ENCODE measurements at places on chromosomes 2 and 18. TPM values are rescaled to one million over a fixed set of nuclear protein-coding genes. Genes with fewer than 3 reads are reported as not detected.

The VWC2L gene
- not detected for total RNA-seq

The RUFY4 gene
- not detected for total RNA-seq

The TNS1 gene
- 5.1 TPM for total RNA-seq

The STON1 gene
- 10.1 TPM for total RNA-seq

- no peak overlapping the region for H3K27ac ChIP-seq
- DNase-seq, result no peak
- no peaks in the 10 kb centered on the region for H3K36me3 ChIP-seq
- peaks cover 6% of the 10 kb centered on the region for H3K27me3 ChIP-seq
Observed at GRCh38 chr2:126884861-126885750, 13.6 kb upstream of the TEX51 start.

GRCh38 chr2:232869138-232870017 lies 686 bp upstream of the SNORC start:
- no peak overlapping the region for H3K27ac ChIP-seq
- no peak overlapping the region for H3K4me3 ChIP-seq
- no peaks in the 10 kb centered on the region for H3K36me3 ChIP-seq
- H3K4me1 ChIP-seq, result no peaks in the 10 kb centered on the region
- no peaks in the 10 kb centered on the region for H3K27me3 ChIP-seq

DNA sequence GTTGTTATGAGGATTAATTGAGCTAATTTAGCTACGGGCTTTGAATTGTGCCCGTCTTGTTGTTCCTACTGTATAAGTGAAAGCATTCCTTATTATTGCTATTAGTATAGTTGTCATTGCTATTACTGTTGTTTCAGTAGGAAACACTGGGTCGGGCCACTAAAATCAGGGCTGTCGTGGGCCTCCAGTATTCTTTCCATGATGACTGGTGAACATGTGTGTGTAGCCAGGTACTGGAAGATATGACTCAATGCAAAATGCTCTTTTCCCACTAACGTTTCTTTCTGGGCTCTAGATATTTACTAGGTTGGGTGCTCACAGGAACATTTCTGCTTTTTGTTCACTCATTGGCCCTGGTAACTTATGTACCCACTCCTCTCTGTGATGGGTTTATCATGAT lies 4.9 kb downstream of the TTL start:
- H3K36me3 ChIP-seq, result no peaks in the 10 kb centered on the region
- H3K4me3 ChIP-seq, result no peak overlapping the region
- H3K27ac ChIP-seq, result no peak overlapping the region
- H3K4me1 ChIP-seq, result peaks cover 4% of the 10 kb centered on the region

GRCh38 chr2:216606551-216607276 lies 26.5 kb upstream of the IGFBP2 start:
- DNase-seq, result no peak
- no peak overlapping the region for H3K27ac ChIP-seq
- H3K4me1 ChIP-seq, result peaks cover 22% of the 10 kb centered on the region
- no peaks in the 10 kb centered on the region for H3K36me3 ChIP-seq
- H3K27me3 ChIP-seq, result no peaks in the 10 kb centered on the region

- H3K4me1 ChIP-seq, result no peaks in the 10 kb centered on the region
- H3K4me3 ChIP-seq, result no peak overlapping the region
- no peak overlapping the region for H3K27ac ChIP-seq
- H3K36me3 ChIP-seq, result no peaks in the 10 kb centered on the region
- DNase-seq, result no peak
- H3K27me3 ChIP-seq, result no peaks in the 10 kb centered on the region
Observed at GRCh38 chr2:185201063-185201462, 537.5 kb upstream of the FSIP2 start.

GRCh38 chr2:11990576-11990975 lies 244.1 kb downstream of the LPIN1 start:
- no peaks in the 10 kb centered on the region for H3K27me3 ChIP-seq
- no peak overlapping the region for H3K27ac ChIP-seq
- DNase-seq, result no peak
- no peak overlapping the region for H3K4me3 ChIP-seq
- no peaks in the 10 kb centered on the region for H3K4me1 ChIP-seq
- H3K36me3 ChIP-seq, result no peaks in the 10 kb centered on the region

- no peaks in the 10 kb centered on the region for H3K27me3 ChIP-seq
- no peaks in the 10 kb centered on the region for H3K4me1 ChIP-seq
- no peak overlapping the region for H3K4me3 ChIP-seq
- H3K27ac ChIP-seq, result no peak overlapping the region
- H3K36me3 ChIP-seq, result no peaks in the 10 kb centered on the region
Observed at GRCh38 chr18:59040770-59041148, 98.9 kb upstream of the SEC11C start.

DNA sequence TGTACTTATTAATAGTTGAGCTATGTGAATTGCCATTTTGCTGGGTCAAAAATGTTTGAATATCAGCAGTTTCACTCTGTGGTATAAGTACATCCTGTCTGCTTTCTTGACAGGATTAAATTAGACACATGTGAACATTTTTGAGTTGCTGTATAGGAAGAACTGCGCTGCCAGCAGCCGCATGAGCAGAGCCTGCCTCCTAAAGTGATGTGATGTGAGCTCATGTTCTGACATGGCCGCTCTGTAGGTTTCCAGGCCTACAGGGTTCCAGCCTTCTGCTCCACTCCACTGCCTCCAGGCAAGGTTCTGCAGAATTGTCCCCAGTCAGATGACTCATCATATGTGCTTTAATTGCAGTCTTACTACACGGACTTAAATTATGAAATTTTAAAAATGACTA lies 119.7 kb upstream of the NFATC1 start:
- H3K27ac ChIP-seq, result no peak overlapping the region
- no peak overlapping the region for H3K4me3 ChIP-seq
- peaks cover 3% of the 10 kb centered on the region for H3K4me1 ChIP-seq
- H3K27me3 ChIP-seq, result no peaks in the 10 kb centered on the region
- no peaks in the 10 kb centered on the region for H3K36me3 ChIP-seq

- no peak overlapping the region for H3K4me3 ChIP-seq
- no peak overlapping the region for H3K27ac ChIP-seq
- DNase-seq, result no peak
- no peaks in the 10 kb centered on the region for H3K27me3 ChIP-seq
- no peaks in the 10 kb centered on the region for H3K36me3 ChIP-seq
Observed at GRCh38 chr2:26767894-26768487, 3.9 kb downstream of the SLC35F6 start.

- no peak within 1 kb of the TSS for H3K27ac ChIP-seq
- no peak within 1 kb of the TSS for H3K4me3 ChIP-seq
- no peaks in the 10 kb centered on the region for H3K36me3 ChIP-seq
- H3K4me1 ChIP-seq, result peaks cover 7% of the 10 kb centered on the region
Observed at GRCh38 chr18:580154-580553, at the start of gene CETN1. CETN1 (plus strand) TSS chr18:580380; CDS start chr18:580409, 29 bp downstream.

DNA sequence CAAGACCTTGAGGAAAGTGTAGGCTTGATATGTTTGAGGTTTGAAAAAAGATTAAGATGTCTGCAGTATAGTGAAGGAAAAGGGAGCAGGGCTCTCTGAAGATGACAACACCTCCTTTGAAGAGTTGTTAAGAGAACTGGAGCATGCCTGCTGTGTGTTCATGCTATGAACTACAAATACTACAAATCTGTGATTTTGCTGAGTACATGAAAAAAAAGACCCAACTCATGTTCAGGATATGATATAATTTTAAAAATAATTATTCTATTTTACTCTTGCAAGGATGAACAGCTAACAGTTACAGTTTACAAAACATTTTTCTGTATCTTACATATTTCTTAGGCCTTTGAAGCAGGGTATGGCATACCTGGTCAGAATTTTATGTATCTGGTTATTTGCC lies 305.4 kb upstream of the CWC22 start:
- no peaks in the 10 kb centered on the region for H3K36me3 ChIP-seq
- H3K27ac ChIP-seq, result no peak overlapping the region
- H3K4me3 ChIP-seq, result no peak overlapping the region
- H3K27me3 ChIP-seq, result no peaks in the 10 kb centered on the region

DNA sequence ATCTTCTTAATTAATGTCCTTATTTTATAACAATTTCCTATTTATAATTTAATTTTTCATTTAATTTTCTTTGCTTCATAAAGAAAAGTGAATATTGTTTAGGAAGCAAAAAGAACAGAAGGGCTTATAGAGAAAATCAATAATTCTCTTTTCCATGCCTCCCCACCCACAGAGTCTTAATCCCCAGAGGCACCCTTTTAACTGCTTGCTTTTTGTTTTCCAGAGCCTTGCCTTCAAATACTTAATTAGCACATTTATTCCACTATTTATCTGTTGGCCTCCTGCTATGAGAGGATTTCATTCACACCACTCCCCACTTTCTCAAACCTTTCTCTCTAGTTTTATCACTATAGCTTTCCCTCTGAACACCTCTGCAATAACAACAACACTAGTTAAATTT lies 373.6 kb downstream of the MBD2 start:
- H3K27me3 ChIP-seq, result no peaks in the 10 kb centered on the region
- H3K36me3 ChIP-seq, result no peaks in the 10 kb centered on the region
- no peak overlapping the region for H3K4me3 ChIP-seq

DNA sequence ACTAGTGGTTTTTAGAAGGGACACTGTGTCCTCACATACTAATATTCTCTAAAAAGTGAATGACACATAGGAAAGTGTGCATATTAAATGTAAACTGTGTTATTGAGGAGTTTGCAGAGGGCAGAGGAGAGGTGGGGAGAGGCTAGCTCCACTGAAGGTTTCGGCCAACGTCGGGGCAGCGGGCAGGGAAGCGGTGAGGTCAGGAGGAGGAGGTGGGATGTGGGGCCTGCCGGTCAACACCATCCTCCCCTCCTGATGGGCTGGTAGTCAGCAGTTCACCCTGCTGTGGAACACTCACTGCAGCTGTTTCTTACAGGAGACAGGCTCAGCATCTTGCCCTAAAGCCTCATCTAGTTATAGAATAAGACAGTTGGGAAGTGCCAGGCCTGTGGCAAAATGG lies 74.2 kb downstream of the ARHGEF4 start:
- H3K4me1 ChIP-seq, result peaks cover 5% of the 10 kb centered on the region
- no peak for DNase-seq
- no peak overlapping the region for H3K4me3 ChIP-seq
- H3K36me3 ChIP-seq, result no peaks in the 10 kb centered on the region
- no peak overlapping the region for H3K27ac ChIP-seq

DNA sequence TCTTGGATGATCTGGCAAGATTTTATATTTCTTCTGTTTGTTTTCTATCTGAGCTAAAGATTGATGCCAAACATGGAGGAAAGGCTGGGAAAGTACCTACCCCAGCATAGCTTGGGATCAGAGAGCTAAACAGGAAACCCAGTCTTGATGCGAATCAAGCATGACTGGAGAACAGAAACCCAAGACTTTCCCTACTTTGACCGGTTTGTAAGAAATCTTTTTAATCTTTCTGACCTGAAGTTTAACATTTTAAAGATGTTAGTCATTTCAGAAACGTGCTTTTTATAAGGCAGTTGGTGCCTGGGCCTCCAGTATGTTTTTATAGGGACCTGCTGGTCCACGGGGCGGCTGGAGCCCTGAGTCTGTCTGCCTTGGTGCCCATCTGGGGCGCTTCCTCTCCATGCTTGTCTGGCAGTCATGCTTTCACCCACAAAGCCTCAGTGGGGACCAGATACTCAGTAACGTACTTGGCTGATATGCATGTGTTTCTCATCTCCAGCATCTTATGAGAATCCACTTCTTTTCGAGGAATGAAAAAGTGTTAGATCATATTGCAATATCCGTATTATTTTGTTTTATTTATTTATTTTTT lies 266.5 kb downstream of the PTGR3 start:
- H3K36me3 ChIP-seq, result no peaks in the 10 kb centered on the region
- no peaks in the 10 kb centered on the region for H3K27me3 ChIP-seq
- H3K27ac ChIP-seq, result no peak overlapping the region
- no peak for DNase-seq

DNA sequence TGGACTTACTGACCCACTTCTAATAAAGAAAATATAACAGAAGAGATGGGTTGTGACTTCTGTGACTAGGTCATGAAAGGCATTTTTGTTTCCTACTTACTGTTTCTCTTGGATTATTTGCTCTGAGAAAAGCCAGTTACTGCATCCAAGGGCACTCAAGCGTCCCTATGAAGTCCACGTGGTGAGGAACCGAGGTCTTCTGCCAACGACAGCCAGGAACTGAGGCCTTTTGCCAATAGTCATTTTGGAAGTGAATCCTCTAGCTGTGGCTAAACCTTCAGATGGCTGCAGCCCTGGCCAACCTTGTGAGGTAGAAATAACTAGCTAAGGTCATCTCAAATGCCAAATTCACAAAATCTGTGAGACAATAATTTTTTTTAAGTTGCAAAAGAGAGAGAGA lies 449.8 kb upstream of the RGPD4 start:
- no peaks in the 10 kb centered on the region for H3K4me1 ChIP-seq
- no peaks in the 10 kb centered on the region for H3K36me3 ChIP-seq
- no peak for DNase-seq

- H3K4me1 ChIP-seq, result no peaks in the 10 kb centered on the region
- no peak overlapping the region for H3K4me3 ChIP-seq
- no peak for DNase-seq
- no peak overlapping the region for H3K27ac ChIP-seq
- no peaks in the 10 kb centered on the region for H3K36me3 ChIP-seq
Observed at GRCh38 chr2:873651-874580, 76.7 kb upstream of the SNTG2 start.

DNA sequence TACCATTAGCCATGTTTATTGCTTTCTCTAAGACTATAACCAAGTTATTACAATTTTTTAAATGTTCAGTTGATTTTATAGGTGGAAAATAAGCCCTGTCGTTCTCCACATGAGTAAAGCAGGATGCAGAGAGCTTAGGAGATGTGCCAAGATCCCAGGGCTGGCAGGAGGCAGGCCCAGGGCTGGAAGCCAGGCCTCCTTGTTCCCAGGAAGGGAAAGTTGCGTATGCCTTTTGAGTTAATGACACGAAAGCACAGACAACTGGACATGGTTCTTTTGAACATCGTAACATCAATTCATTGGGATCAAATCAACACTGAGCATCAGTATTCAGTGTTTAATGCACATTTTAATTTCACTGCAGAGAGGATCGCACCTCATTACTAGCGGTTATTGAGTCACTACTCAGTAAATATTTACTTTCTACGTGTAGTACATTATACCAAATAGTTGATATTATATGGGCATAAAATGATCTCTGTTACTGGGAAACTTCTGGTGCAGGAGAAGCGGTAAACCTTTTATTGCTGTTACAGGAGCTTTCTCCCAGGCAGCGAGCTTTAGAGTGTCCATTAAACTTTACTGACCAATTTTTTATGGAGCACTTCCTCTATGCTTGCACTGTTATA lies 60.0 kb downstream of the RNF144A start:
- H3K27ac ChIP-seq, result no peak overlapping the region
- DNase-seq, result no peak
- no peaks in the 10 kb centered on the region for H3K27me3 ChIP-seq

DNA sequence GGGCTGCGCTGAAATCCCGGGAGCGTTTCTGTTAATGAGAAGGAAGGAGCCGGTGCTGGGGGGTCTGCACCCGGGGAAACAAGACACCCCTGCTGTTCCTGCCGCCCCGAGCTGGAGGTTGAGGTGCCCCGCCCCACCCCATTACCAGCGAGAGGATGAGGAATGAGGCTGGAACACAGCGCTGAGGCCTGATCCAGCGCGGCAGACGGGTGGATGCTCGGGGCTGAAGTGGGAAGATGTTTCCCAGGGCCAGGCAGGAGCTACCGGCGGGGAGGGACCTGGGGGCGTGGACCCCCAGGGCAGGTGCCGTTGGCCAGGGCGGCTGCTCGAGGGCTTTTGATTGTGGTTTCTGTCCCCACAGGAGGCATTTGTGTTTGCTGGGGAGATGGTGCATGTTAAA lies 134.3 kb upstream of the CTDP1 start:
- no peak for DNase-seq
- H3K36me3 ChIP-seq, result no peaks in the 10 kb centered on the region
- H3K4me3 ChIP-seq, result no peak overlapping the region
- H3K4me1 ChIP-seq, result no peaks in the 10 kb centered on the region
- H3K27ac ChIP-seq, result no peak overlapping the region
